ENCODE measurements at places on chromosomes 4 and X.
A peak's percentile ranks its signal among the peaks of the same experiment; 100 is the strongest.

- no peak for DNase-seq
Observed at GRCh38 chr4:150343796-150344195, 238.2 kb upstream of the MAB21L2 start.

DNA sequence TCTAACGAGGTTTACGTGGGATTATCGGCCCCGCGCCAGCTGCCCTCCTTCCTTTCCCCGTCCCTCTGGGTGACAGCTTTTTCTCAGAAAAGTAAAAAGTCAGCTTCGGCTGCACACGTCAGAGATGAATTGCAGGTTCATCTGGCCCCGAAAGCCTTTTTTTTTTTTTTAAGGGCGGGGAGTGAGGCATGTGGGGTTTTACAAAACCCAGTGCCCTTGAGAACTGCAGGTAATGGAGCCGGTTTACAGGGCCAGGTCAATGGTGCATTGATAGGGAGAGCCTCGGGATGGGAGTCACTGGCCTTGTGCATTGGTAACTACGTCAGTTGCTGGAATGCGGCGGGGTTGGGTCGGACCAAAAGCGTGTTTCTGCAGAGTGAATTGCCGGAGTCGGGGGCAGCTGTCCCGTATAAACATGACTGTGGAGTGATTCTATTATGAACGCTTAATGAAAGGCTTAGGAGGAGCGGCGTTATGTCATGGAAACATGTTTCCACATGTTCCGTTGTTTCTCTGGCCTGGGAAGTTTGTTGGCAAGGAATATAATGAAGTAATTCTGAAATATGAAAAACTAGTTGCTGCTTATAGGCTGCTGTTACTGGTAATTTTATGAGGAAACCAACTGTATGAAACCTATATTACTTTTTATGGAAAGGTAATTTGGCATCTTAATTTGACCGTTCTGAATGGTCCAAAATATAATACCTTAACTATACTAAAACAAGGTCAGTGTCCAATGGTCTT lies 1.1 kb downstream of the HSPA4L start:
- DNase-seq = peak; percentile 32

DNA sequence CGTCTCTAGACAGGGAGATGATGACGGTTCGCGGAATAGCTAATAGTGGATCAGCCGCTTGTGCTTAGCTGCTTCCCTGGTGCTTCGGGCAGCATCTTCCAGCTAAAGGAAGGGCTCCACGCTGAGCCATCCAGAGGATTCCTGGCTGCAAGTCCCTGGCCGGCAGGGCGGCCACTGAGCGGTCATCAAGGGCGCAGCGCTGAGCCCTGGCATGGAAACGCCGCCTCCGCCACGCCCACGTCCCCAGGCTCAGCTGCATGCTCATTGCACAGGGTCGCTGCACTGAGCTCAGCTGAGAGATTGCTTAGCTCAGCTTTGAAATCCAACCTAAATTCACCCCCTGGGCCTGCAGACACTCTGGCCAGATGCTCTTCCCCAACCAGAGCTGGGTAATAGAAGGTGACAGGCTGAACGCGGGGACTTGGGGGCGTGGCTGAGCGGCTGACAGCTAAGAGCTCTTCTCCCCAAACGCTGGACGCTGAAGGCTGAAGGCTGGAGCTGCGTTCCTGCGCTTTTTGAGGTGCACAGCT lies 118.2 kb upstream of the KIT start:
- peak; percentile 12 for DNase-seq

DNA sequence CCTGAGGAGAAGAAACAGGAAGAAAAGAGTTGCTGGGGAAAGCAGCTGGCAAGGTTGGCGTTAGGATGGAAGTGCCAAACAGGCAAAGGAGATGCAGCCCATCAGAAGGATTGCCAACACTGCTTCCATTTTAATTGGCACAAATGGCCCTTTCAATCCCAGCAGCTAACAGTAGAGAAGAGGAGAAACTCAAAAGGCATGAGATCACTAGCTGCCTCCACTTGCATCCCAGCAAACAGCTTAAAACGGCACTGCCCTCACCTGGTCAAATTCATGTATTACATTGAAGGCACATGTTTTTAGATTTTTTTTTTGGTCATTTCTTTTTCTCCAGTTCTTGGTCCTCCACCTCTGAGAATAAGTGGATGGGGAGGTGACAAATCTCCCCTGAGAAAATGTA lies 14.9 kb upstream of the LOC101059915 start:
- peak; percentile 23 for DNase-seq

DNA sequence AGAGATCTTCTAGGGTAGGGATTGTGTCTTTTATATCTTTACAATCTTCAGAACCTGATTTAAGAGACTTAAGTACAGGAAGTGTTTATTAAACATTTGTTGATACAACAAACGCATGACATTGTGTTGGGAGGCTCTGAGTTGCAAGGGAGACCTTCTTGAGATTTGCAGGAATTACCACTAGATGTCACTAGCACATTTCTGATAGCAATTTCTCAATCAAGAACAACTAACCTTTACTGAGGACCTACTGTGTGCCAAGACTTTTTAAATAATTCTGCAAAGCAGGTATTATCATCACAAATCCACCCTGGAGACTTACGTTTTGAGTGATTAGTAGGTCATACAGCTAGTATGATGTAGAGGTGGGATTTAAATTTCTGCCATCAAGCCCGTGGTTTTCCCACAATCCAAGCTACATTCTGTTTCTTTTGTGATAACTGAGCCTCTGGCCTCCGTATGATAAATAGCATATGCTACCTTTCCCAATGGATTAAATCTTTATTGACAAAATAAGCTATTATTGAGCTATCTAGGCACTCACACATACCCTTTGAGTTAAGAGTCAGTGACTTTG lies 986.0 kb downstream of the CCSER1 start:
- DNase-seq = no peak

DNA sequence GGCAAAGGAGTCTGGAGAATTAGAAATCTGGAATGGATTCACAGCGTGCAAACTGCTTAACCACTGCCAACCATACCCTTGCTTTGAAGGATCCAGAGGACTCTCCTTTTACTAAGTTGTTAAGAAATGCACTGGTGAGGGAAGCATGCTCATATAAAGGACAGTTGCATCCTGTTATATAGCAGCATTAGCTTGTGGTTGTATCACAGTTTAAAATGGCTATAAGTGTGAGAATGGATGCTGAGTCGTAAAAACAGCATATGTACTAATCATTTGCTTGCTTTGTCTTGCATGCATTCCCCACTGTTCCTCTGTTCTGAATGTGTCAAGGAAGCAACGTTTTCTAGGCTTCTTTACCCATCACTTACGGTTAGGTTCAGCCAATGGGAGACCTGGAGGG lies 101.1 kb downstream of the CXCL13 start:
- no peak for DNase-seq

- DNase-seq = no peak
Observed at GRCh38 chr4:38105475-38106220, 145.4 kb downstream of the PTTG2 start.

DNA sequence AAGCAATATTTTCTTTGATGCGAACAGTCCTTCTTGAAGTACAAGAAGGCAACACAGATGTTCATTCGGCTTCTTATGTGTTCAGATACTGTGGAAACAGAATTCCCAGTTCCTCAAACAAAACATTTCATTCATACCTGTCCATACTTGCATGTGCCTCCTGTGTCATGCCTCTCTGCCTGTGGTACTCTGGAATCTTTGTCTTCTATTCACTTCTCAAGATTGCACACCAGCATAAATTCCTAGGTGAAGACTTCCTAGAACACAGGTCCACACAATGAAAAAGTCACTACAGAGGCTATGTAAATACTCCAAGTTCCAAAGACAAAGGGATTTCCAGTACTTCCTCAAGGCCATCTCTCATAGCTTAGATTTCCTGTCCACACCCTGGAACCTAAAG lies 367.2 kb downstream of the AFF2 start:
- DNase-seq = no peak

DNA sequence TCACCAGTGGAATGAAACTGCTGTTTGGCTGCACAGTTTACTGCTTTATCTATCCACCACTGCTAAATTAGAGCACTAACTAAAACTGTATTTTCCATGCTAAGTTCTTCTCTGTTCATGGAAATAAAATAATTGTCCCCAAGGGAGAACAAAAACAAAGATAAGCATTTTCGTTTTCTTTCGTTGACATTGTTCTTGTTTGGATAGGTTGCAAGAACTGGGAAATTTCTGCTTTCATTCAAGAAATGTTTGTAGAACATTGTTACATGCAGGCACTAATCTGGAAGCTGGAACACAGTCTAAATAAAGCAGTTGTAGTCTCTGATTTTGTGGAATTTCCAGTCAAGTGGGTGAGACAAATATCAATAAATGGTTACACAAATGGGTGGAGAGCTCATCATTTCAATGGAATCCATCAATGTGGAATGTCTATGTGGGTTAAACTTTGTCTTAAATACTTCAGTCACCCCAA lies 5.8 kb upstream of the CXCL8 start:
- DNase-seq = no peak

- DNase-seq = no peak
Observed at GRCh38 chr4:181508601-181509000, 734.6 kb upstream of the TENM3 start.

GRCh38 chrX:153459986-153460385 lies 10.4 kb downstream of the HAUS7 start:
- no peak for DNase-seq

All from hippocampal formation (tissue), 2 donors.